ENCODE measurements at places on chromosomes 3 and 15. TPM values are rescaled to one million over a fixed set of nuclear protein-coding genes. Genes with fewer than 3 reads are reported as not detected.

Gene CEMIP
- total RNA-seq = 0.07 TPM

Gene ZDHHC23
- 5.4 TPM for total RNA-seq

Gene DCLK3
- not detected for total RNA-seq

Gene SLC24A5
- not detected for total RNA-seq

Gene RASSF1
- total RNA-seq = 48.8 TPM

Gene B3GALNT1
- total RNA-seq = 1.6 TPM

Gene TRPM1
- total RNA-seq = not detected

Gene TGM4
- not detected for total RNA-seq

Gene MESP1
- total RNA-seq = 4.6 TPM

Gene CHRNA7
- not detected for total RNA-seq

Gene GOLGA6L7
- not detected for total RNA-seq

Gene TMIE
- total RNA-seq = 1.3 TPM

Gene FGF7
- total RNA-seq = not detected

Gene PLAAT1
- not detected for total RNA-seq

Gene IL17RE
- 1.8 TPM for total RNA-seq

Gene TICRR
- 18.0 TPM for total RNA-seq

Gene TEX55
- total RNA-seq = not detected

Gene TRIM42
- not detected for total RNA-seq

Gene UBA7
- total RNA-seq = 86.4 TPM

Gene UCN2
- total RNA-seq = not detected

Gene PARP15
- total RNA-seq = 9.1 TPM

Gene NLGN1
- not detected for total RNA-seq

Gene SAMD7
- not detected for total RNA-seq

Gene TOPBP1
- total RNA-seq = 79.1 TPM

Gene STRC
- total RNA-seq = 0.44 TPM
